ENCODE measurements at places on chromosomes 1 and 21.

GRCh38 chr21:18617291-18617690 is 213.7 kb upstream of the TMPRSS15 start:
- DNase-seq = no peak
- H3K4me3 ChIP-seq = no peak overlapping the region
- no peaks in the 10 kb centered on the region for H3K27me3 ChIP-seq
- no peaks in the 10 kb centered on the region for H3K36me3 ChIP-seq

- peak overlapping the region; percentile 91 for H3K27ac ChIP-seq
- H3K36me3 ChIP-seq = no peaks in the 10 kb centered on the region
- DNase-seq = no peak
- peaks cover 62% of the 10 kb centered on the region for H3K4me1 ChIP-seq
Observed at GRCh38 chr1:41900603-41901444, 17.9 kb downstream of the HIVEP3 start.

DNA sequence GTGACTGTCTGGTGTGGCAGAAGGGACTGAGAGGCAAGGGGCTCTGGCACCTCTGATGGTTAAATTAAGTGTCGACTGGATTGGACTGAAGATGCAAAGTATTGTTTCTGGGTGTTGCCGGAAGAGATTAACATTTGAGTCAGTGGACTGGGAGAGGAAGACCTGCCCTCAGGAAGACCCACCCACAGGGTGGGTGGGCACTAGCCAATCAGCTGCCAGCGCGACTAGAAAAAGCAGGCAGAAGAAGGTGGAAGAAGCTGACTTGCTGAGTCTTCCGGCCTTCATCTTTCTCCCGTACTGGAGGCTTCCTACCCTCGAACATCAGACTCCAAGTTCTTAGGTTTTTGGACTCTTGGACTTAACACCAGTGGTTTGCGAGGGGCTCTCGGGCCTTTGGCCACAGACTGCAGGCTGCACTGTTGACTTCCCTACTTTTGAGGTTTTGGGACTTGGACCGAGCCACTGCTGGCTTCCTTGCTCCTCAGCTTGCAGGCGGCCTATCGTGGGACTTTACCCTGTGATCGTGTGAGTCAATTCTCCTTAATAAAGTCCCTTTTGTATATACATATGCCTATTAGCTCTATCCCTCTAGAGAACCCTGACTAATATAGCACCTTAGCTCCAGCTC is 79.6 kb downstream of the KAZN start:
- H3K4me1 ChIP-seq = peaks cover 2% of the 10 kb centered on the region
- no peaks in the 10 kb centered on the region for H3K36me3 ChIP-seq
- no peak for DNase-seq
- H3K4me3 ChIP-seq = no peak overlapping the region

GRCh38 chr1:203126151-203126865 is 1.2 kb upstream of the ADORA1 start:
- H3K27me3 ChIP-seq = peaks cover 91% of the 10 kb centered on the region
- H3K36me3 ChIP-seq = peaks cover 14% of the 10 kb centered on the region
- no peak overlapping the region for H3K27ac ChIP-seq
- H3K4me3 ChIP-seq = no peak overlapping the region

GRCh38 chr1:85048296-85049064 is at the start of gene MCOLN3:
Gene MCOLN3 (minus strand): TSS chr1:85048500. CDS start chr1:85045360, 3,140 bp downstream.
- peak; percentile 15 for DNase-seq
- no peaks in the 10 kb centered on the region for H3K36me3 ChIP-seq
- H3K4me1 ChIP-seq = peaks cover 14% of the 10 kb centered on the region
- H3K27ac ChIP-seq = peak within 1 kb of the TSS; percentile 76
- H3K27me3 ChIP-seq = peaks cover 37% of the 10 kb centered on the region

GRCh38 chr1:24344090-24344742 is 25.1 kb downstream of the GRHL3 start:
- DNase-seq = no peak
- no peaks in the 10 kb centered on the region for H3K36me3 ChIP-seq
- H3K4me1 ChIP-seq = peaks cover 2% of the 10 kb centered on the region
- H3K4me3 ChIP-seq = no peak overlapping the region
- no peak overlapping the region for H3K27ac ChIP-seq

DNA sequence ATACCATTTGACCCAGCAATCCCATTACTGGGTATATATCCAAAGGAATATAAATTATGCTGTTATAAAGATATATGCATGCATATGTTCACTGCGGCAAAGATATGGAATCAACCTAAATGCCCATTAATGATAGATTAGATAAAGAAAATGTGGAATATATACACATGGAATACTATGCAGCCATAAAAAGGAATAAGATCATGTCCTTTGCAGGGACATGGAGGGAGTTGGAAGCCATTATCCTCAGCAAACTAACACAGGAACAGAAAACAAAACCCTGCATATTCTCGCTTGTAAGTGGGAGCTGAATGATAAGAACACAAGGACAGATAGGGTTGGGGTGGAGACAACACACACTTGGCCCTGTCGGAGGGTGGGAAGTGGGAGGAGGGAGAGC is 19.8 kb upstream of the REG4 start:
- no peaks in the 10 kb centered on the region for H3K4me1 ChIP-seq
- H3K27ac ChIP-seq = no peak overlapping the region
- no peak overlapping the region for H3K4me3 ChIP-seq
- no peak for DNase-seq
- H3K36me3 ChIP-seq = no peaks in the 10 kb centered on the region

- peaks cover 9% of the 10 kb centered on the region for H3K4me1 ChIP-seq
- peak overlapping the region; percentile 83 for H3K4me3 ChIP-seq
- H3K27me3 ChIP-seq = peaks cover 62% of the 10 kb centered on the region
- no peak for DNase-seq
Observed at GRCh38 chr1:67831850-67832513, 1.3 kb downstream of the GNG12 start.

DNA sequence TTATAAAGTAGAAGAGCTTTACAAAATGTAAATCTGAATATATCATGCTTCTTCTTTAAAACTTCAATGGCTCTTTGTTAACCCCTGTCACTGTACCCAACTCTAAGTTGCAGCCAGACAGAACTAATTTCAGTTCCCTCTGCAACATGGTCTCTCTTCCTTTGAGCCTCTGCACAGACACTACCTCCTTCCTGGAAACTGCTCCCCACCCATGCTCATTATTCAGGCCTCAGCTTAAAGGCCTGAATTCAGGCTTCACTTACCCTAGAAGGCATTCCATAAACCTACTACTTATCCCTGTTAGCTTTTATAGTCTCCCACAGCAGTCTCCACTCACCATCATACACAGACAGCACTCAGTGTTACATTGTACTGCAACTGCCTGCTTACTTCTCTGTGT is 2.6 kb upstream of the EEIG2 start:
- H3K4me3 ChIP-seq = no peak overlapping the region
- DNase-seq = no peak
- no peaks in the 10 kb centered on the region for H3K36me3 ChIP-seq
- H3K27ac ChIP-seq = no peak overlapping the region
- peaks cover 21% of the 10 kb centered on the region for H3K4me1 ChIP-seq

- no peaks in the 10 kb centered on the region for H3K36me3 ChIP-seq
- H3K27me3 ChIP-seq = peaks cover 54% of the 10 kb centered on the region
- no peak for DNase-seq
- H3K4me1 ChIP-seq = no peaks in the 10 kb centered on the region
- no peak overlapping the region for H3K4me3 ChIP-seq
Observed at GRCh38 chr1:218384581-218384993, 39.5 kb downstream of the TGFB2 start.

Data from T-helper 17 cell (primary cell).